ENCODE measurements at places on chromosomes 4 and X.

DNA sequence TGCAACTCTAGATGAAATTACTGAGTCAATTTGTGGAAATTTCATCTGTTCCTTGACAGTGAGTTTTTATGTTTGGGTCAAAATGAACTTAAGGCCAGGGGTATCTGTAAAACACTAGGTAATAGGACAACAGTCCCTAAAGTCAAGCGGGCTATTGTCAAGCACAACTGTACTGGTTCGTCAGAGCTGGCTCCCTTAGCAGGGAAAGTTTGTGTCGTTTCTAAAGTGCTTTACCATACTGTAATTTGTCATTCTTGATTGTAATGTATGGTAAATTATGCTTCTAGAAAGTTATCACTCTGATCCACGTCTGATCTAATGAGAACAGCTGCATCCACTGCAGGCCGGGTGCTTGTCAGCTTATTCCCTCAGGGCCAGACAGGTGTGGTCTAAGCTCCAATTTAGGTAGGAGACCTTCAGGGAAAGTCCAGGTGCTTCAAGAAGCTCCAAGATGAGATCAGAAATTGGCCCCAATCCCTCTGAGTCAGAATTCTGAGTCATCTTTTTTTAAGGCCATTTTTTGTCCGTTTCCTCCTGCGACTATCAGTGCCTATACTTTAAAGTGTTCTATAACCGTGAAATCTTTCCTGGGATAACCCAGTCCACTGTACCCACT lies 92.2 kb downstream of the PALLD start:
- DNase-seq = no peak

DNA sequence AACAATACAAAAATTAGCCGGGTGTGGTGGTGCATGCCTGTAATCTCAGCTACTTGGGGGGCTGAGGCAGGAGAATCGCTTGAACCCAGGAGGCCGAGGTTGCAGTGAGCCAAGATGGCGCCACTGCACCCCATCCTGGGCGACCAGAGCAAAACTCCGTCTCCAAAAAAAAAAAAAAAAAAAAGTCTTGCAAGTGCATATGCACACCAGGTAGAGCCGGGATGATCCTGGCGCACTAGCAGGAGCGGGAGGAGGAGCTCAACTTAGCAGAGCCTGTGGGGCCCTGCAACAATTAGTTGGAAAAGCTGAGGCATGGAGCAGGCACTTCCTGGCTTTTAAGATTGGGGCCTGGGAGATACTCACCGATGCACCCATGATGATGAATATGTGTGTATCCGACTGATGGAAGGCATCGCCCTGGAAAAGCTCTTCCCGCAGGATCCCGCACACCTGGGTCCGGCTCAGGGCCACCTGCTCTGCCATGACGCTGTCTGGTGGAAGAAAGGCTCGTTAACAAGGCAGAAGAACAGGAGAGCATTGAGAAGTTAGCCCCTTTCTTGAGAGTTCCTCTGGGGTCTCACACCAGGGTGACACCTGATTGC lies 872 bp downstream of the G6PD start:
- DNase-seq = no peak

DNA sequence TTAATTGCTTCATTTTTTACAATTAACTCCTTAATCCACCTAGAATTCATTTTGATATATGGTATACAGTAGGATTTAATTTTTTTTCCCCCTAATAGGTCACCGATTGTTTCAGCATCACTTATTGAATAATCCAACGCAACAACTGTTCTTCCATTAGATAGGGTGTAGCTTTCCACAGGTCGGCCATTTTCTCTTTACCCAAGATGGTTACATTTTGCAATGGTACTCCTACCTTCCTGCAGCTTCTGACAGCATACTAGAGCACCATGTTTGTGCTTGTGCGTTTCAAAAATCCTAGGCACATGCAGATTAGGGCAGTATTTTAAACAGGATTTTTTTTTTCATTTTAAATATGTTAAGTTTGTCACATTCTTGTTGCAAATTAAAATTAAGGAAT lies 2.3 kb downstream of the LINC00632 start:
- DNase-seq = no peak

- no peak for DNase-seq
These were observed 67.4 kb downstream of the ZAR1 start for GRCh38 chr4:48557478-48557877.

Measured in activated CD4-positive, CD25-positive, alpha-beta regulatory T cell (primary cell).